ENCODE measurements at places on chromosomes 1 and 21.

- DNase-seq, result no peak
These were observed 123.0 kb upstream of the IGSF21 start for GRCh38 chr1:17984583-17984982.

GRCh38 chr1:40143891-40144575 is 17.2 kb upstream of the RLF start:
- no peak for DNase-seq

- no peak for DNase-seq
These were observed 864.0 kb downstream of the PLA2G4A start for GRCh38 chr1:187692799-187693198.

DNA sequence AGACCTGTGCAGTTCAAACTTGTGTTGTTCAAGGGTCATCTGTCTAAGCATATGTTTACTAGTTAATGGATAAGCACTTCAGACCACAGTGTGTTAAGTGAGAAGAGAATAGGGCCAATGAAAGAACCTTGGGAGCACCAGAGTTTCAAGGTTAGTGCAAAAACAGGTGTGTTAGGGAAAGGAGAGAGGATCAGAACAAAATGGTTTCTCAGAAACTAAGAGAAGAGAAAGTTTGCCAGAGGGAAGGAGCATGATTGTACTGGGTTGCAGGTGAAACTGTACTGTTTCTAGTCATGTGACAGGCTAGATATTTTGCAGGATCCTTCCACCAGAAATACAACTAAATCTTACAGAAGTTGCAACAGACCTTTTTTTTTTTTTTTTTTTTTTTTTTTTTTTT is 23.3 kb downstream of the RPRD2 start:
- DNase-seq, result no peak

DNA sequence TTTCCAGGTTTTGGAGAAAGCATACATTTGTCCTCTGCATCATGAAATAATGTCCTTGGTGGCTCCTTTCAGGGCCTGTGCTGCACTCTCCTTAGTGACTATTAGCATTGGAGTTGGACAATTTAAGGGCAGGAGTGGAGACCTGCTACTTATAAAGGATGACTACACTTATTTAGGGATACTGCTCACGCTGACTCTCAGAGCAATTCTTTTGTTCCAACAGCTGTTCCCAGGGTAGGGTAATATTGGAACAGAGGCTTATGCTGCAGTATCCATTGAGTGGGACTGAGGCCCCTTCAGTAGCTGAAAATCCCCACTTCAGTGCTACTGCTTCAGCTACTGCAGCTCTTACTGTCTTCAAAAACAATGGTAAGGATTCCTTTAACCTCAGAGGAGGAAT is 84.6 kb downstream of the GPR88 start:
- no peak for DNase-seq

Data from esophagus squamous epithelium (tissue), 5 donors.